Hindlimb muscle (tissue), 1 donor: ENCODE measurements at places on chromosomes 3 and 15.

GRCh38 chr3:176505878-176506621 lies 691.2 kb downstream of the TBL1XR1 start:
- DNase-seq, result no peak

- DNase-seq, result no peak
Measured at GRCh38 chr3:134709561-134710312, 58.9 kb upstream of the KY start.

- DNase-seq, result no peak
Measured at GRCh38 chr3:34008191-34008590, 209.8 kb downstream of the PDCD6IP start.

DNA sequence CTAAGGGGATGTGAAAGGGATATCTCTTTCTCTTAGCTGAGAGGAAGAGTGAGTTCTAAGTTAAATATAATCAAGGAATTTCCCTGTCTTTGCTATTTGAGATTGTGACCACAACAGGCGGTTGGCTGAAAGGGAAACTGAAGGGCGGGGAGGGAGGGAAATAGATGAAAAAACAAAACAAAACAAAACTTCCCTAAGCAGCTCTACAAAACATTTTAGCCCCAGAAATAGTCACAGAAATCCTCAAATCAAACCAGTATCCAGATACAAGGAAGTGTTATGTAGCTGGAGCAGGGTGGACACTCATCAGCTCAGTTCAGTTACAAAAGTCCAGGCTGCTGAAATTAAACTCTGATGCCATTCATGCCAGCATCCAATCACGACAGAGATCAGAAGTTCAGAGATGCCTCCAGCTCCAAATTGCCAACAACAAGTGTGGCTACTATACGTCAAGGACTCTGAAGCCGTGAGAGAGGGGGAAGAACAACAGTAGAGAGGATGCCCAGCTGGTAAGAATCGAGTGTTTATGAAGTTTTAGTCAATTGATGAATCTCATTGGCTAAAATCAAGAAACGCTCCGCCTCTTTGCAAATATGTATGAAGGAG lies 319 bp upstream of the TP63 start:
- peak; percentile 6 for DNase-seq

DNA sequence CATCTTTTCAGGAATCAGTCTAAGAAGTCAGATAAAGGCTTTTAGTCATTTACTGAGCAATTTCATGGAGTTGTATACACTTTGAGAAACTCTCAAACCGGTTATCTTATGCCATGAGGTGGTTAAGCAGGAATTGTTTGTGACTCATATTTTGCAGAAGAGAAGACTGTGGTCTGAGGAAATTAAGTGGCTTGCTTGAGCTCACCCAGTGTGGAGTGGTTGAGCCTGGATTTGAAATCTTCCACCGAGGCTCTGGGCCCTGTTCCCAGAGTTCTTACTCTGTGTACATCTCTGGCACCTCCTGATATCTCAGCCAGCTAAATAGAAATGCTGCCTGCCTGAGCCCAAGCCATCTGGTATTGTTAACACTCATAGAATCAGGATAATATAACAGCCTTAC lies 37.8 kb upstream of the BCL6 start:
- no peak for DNase-seq

DNA sequence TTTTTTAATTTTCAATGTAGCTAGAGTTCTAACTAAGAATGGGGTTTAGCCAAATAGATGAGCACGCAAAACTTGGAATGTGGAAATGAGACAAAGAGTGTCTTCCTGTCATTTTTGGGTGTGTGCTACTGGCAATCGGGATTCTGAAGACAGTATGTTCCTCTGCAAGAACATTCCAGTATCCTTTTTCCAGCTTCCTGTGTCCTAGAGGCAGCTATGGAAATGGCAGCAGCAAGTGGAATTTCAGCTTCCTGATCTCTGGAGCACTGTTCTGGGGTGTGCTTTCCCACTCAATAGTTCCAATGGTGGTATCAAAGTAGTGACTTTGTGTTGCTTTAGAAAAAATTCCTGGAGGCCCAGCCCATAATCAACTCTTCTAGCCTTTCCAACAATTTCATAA lies 642.9 kb upstream of the KCNMB2 start:
- DNase-seq, result no peak

DNA sequence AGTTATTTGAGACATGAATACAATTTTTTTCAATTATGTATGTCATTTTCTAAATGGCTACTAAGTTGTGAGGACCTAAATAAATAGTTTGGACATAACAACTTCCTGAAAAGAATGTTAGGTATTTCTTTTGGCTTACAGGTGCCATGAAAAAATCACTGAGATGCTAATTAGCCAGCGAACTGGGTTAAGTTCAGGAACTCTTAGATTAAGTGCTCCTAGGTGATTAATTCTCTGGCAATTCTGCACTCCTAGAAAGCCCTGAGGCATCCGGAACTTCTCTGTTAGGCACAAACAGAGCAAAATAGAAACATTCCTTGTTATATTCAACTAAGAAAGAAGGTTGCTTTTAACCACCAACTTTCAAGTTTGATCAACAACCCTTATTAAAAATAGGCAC lies 192.3 kb downstream of the STAG1 start:
- DNase-seq, result no peak

DNA sequence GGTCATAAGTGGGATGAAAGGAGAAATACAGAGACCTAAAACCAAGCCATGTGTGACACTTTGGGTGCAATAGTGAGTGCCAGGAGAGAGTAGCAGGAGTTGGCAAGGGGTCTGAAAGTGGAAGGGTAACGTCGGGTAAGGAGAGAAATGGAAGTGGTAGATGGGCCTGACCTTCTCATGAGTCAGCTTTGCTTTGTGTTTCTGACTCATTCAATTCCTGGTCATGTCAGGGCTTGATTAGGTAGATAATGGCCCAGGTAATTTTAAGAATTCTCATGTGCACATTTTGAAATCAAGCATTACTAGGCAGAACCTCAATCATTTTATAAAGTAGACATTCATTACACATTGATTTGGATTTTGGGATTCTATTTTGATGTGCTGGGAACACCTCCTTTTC lies 262.5 kb downstream of the SOX2 start:
- no peak for DNase-seq

- DNase-seq, result peak; percentile 14
Measured at GRCh38 chr15:23897531-23897930, 210.4 kb upstream of the NDN start.

GRCh38 chr3:160003520-160004128 lies 15.0 kb downstream of the IL12A start:
- no peak for DNase-seq

DNA sequence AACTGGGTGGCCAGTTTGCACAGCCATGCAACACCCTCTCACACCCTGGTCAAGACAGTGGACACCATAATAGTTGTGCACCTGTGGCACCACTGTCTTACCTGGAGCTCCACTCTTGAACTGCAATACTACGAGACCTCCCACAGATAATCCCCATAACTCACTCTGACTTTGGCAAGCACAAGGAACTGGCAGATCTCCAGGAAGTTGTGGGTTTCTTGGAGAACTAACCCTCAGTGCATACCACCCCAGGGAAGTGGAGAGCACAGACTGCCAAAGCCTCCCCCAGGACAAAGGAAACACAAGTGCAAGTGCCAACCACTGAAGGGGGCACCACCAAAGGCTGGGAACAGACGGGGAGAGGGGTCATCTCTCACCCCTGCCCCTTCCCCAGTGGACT lies 318.6 kb downstream of the SUCLG2 start:
- no peak for DNase-seq

- peak; percentile 86 for DNase-seq
Measured at GRCh38 chr3:20141851-20142250, 44.2 kb downstream of the SGO1 start.

GRCh38 chr15:61063875-61064320 lies 165.2 kb downstream of the RORA start:
- DNase-seq, result no peak

GRCh38 chr3:184942735-184943134 lies 130.8 kb downstream of the VPS8 start:
- no peak for DNase-seq

DNA sequence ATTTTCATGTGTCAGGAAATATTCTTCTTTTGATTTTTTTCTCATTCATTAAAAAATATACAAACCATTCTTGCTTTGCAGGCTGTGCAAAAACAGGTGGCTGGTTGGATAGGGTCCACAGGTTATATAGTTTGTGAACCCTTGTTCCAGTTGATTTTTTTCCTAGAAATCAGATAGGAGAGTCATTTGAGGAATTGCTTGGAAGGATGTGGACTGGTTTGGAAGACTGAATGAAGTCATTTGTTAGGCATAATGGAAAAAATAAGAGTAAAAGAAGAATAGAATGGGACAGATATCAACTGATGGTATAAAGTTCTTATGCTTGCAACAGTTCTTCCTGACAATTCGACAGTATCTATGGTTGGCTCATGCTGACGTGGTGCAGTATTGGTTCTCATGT lies 189.4 kb downstream of the PTPRG start:
- DNase-seq, result no peak

DNA sequence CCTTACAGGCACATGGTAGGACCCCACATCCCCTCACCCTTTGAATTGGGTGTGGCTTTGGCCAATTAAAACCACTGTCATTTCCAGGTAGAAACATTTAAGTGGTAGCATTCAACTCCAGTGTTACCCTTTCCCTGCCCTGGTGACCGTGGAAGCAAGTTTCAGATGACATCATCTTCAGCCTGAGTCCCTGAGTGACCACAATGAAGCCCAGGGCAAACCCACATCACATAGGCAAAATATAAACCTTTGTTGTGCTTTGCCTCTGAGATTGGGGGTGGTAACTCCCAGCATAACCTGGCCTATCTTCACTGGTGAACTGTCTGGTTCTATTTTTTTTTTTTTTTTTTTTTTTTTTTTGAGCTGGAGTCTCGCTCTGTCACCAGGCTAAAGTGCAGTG lies 404.0 kb upstream of the WNT5A start:
- no peak for DNase-seq

- no peak for DNase-seq
Measured at GRCh38 chr3:120145542-120146285, 51.5 kb upstream of the GSK3B start.

DNA sequence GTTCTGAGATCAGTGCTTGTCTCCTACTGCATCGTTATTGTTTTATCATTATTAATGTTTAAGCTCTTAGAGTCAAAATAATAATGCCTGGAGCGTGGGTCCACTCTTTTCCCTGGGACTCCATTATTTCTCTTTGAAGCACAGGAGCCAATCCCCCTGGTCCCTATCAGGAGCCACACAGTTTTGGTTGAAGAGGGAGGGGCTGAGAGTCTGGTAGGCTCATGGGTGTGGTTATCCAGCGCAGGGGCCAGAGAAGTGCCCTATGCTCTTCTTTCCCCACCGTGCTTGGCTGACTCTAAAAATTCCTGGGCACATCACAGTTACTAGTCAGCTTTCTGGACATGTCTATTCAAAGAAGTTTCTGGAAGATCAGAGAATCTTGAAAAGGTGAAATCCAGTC lies 121.5 kb downstream of the DNAJB8 start:
- no peak for DNase-seq
